ENCODE measurements at places on chromosomes 13 and 19.

- DNase-seq = no peak
Measured at GRCh38 chr13:72156760-72157159, 289.8 kb upstream of the DACH1 start.

GRCh38 chr13:101210774-101211173 is 205.5 kb downstream of the NALCN start:
- DNase-seq = no peak

- peak; percentile 64 for DNase-seq
Measured at GRCh38 chr19:47444388-47444821, 25.1 kb upstream of the MEIS3 start.

DNA sequence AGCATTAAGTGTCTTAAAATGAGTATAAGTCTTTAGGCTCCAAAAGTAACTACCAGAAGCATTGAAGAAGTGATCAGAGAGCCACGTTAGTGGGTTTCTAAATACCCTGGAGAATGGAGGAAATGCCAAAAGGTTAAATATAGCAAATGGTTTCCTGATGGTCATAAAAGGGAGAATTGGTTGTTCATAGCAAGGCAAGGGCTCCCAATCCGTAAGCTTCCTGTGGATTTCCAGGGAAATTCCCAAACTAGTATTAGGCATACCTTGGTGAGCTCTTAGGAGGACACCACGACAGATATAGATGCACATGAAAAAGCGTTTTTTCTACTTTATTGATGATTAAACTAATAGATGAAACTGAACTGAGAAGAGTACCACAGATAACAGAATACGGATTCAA is 410.9 kb downstream of the FOXO1 start:
- no peak for DNase-seq

- DNase-seq = peak; percentile 34
Measured at GRCh38 chr19:36973021-36973843, 57.1 kb downstream of the ZNF568 start.

DNA sequence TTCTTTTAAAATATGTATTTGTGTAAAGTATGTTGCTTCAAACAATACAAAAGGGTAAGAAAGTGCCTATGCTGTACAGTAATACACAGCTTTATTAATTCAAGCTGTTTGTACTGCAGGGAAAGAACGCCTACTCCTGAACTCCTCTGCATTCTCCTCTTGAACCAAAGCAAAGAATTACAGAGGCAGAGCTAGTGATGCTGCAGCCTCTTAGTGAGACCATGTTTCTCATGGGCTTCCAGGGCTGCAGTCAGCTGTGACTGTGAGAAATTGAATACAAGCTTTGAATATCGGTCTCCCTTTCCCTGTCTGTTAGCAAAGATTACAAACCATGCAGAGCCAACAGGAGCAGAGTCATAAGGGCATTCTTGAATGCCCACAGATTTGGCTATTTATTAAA is 248.5 kb downstream of the SLITRK1 start:
- no peak for DNase-seq

GRCh38 chr19:30692181-30692811 is 320.1 kb downstream of the ZNF536 start:
- no peak for DNase-seq

- no peak for DNase-seq
Measured at GRCh38 chr13:48009284-48009683, 8.2 kb upstream of the SUCLA2 start.

DNA sequence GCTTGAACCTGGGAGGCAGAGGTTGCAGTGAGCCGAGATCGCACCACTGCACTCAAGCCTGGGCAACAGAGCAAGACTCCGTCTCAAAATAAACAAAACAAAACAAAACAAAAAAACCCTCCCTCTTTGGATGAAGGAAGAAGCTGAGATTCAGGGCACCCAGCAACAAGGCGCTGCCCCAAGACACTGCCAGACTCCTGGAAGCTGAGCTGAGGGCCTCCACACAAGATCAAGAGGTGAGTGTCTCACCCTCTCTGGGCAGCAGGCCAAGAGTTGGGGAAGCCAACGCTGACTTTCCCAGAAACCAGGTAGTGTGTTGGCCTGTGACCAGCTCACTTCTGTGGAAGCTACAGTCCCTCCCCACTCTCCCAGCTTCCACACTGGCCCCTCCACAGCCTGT is 3.7 kb upstream of the TYROBP start:
- DNase-seq = no peak

DNA sequence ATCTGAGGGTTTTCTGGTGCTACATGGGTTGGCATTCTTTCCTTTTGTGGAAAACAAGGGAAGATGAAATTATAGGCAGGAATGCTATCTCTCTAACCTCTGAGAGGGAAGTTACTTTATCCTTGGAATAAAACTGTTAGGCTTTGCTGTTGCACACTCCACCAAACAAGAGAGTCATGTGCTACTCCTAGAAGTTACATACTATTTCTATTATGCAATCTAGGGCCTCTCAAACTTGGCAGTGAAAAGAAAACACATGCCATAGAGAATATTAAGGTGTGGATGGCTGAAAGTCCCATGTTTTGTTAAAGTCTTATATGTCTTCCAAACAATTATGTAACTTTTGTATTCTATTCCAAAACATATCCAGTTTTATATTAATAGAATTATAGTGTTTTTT is 367.9 kb downstream of the SLC7A1 start:
- no peak for DNase-seq

- no peak for DNase-seq
Measured at GRCh38 chr13:94233401-94233800, 246.1 kb downstream of the DCT start.
